CD4-positive, alpha-beta T cell treated with Interferon gamma for 1 hour (primary cell): ENCODE measurements at places on chromosomes 16 and 17.

DNA sequence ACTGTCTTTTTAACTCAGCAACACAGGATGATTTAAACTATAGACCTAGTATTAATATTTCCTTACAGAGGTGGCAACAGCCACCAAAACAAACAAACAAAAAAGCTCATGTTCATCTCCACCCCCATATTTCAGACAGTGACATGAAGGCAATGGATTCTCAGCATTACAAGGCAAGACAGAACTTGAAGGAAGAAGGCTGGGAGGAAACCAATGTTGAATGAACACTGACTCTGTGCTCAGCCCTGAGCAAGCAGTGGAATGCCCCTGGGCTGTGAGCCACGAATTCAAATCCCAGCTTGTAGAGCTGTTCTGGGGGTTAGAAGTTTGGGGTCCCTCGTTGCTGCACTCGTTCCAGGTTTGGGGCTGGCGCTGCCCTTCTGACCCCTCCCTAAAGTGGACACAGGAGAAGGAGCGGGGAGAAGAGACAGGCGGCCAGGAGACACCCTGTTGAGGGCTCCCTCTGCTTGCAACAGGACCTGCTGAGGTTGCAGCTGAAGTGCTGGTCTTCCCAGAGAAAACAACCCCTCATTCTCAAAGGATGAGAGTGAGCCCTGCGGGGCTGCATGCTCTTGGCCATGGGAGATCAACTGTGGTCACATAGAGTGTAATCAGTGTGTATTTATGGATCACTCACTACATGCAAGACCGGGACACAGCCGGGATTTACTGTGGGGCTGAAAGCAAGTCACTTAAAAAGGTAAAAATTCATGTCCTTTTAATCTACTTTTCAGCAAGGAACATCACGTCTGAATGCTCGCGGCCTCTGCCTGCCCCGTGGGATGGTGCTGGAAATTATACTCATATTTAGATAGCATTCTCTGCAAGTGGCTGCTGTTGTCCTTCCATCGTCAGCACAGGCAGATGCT, 34.3 kb downstream of the MYH3 start:
- no peak for DNase-seq

DNA sequence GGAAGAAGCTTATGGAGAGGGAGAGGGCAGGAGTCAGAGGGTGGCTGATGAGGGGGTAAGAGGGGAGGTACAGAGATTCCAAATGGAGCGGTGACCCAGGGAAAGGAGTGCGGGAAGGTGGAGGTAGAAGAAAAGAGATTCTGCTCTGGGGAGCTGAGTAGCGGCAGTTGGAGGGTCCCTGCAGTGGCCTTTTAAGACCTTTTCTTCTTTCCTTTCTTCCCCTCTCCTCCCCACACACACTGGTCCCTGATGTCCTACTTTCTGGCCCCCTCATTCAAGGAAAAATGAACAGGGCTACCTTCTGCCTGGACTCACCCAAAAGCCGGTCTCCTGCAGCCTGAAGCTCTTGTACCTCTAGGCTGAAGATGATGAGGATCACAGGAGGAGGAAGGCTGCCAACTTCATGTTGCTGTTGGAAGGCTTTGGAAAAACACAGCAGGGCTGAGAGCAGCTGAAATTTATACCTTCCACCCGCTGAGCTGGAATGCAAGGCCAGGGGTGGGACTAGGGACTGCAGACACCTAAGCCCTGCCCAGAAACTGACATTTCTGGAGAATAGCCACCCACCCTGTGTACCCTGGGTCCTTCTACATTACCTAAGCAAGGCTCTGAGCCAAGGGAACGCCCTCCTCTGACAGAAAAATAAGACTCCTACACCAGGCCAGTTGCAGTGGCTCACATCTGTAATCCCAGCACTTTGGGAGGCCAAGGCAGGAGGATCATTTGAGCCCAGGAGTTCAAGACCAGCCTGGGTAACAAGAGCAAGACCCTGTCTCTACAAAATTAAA, 9.4 kb upstream of the HEATR6 start:
- DNase-seq = no peak

DNA sequence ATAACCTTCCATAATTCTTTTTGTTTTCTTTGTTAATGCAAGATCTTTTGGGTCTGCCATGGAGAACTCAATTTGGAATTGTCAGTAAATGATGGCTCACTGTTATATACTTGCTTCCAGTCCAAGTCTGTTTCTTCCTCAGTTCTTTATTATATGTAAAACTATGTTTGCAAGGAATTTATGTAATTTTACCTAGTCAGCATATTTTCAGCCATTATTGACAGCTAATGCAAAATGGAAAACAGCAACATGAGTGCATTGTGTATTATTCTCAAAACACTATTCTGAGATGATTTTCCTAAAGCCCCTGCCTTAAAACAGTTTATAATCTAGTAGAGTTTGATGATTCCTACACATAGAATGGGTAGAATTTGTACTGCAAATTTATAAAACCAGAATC, 167.5 kb downstream of the TANC2 start:
- DNase-seq = no peak

GRCh38 chr17:42517516-42517915, 18.5 kb upstream of the NAGLU start:
- DNase-seq = peak; percentile 76

DNA sequence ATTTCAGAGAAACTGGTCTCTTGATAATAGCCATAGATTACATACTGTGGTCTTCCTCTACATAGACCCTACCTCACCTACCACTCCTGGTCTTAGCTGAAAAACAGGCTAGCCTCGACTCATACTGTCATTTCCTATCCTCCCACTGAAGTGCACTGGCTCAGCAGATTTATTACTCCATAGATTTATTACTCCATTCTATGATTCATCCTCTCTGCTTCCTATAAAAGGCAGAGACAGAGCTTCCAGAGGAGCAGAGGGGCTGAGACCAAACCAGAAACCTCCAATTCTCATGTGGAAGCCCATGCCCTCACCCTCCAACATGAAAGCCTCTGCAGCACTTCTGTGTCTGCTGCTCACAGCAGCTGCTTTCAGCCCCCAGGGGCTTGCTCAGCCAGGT, at the start of gene CCL7:
Gene CCL7, plus strand, starts transcription at position 253 of the 400 bp plus-strand sequence. Its CDS starts 70 bp downstream, at position 323.
- no peak for DNase-seq

GRCh38 chr17:3002538-3003295, 60.7 kb downstream of the OR1D5 start:
- DNase-seq = peak; percentile 68

- no peak for DNase-seq
These were observed 8.8 kb upstream of the ABCA8 start for GRCh38 chr17:68963958-68964357.

DNA sequence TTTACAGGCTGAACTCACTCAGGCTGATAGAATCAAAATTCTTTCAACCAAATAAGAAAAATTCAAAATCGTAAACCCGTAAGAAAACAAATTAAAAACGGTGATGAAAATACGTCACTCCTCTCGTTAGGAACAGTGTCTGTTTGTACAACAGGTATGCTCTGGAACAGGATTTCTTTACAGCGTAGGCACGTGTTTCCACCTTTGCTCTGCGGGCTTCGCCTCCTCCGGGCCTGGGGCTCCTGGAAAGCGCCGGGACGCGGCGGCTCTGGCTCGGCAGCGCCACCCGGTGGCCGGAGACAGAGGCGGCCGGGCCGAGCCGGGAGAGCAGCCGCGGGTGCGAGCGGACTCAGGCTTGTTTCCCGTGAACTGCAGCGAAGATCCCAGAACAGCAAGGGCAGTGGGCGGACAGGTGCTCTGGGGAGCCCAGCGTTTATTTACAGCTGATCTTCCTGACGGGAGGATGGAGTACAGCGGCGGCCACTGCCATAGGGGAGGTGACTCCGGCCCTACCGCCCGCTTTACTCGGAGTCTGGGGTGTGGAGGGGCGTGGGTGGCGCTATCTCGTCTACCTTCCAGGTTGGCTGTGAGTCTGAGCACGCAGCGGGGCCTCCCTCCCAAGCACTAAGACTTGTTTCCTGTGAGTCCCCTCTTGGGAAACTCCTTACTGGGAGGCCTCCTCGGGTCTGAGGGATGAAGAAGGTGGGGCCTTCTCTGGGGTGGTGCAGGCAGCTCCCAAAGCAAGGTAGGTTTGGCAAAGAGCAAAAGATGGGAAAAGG, 40.5 kb upstream of the ATP2A3 start:
- peak; percentile 56 for DNase-seq

DNA sequence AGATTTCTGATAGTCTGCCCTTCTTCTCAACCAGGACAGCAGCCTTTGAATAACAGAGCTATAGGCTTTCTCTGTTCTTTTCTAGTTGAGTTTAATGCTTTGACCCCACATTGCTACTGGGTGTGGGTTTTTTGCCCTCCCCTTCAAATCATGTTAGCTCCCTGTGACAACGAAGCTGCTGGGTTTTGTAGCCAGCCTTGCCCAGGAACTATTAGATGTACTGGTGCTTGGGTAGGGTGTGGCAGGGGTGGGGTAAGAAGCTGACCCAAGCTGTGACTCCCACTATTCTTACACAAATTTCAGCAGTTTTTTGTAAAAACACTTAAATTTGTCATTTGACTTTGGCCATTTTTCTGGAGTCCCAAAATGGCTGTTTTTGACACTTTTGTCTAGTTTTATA, 69.7 kb downstream of the NLK start:
- no peak for DNase-seq

GRCh38 chr17:78116411-78116810, 12.1 kb downstream of the TMC6 start:
- DNase-seq = no peak

- DNase-seq = peak; percentile 52
These were observed 14.3 kb downstream of the KPNB1 start for GRCh38 chr17:47663912-47664623.

DNA sequence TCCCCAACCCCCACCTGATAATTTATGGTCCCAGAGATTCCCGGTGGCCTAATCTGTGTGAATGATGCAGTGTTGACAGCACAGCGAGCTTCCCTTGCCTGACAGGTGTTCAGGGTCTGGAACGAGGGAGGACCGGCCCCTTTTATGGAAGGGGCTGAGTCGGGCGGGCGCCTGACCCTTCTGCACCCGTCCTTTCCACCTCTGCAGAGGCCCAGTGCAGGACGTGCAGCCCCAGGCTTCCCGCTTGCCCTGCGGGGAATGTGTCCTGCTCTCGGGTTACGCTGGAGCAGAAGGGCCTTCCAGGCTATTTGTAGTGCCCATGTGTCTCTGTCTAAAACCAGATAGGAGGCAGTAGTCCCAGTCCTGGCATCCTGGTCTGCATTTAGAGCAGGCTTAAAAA, 16.2 kb downstream of the SMTNL2 start:
- no peak for DNase-seq

GRCh38 chr17:1648173-1648962, 1.3 kb downstream of the RILP start:
- no peak for DNase-seq

DNA sequence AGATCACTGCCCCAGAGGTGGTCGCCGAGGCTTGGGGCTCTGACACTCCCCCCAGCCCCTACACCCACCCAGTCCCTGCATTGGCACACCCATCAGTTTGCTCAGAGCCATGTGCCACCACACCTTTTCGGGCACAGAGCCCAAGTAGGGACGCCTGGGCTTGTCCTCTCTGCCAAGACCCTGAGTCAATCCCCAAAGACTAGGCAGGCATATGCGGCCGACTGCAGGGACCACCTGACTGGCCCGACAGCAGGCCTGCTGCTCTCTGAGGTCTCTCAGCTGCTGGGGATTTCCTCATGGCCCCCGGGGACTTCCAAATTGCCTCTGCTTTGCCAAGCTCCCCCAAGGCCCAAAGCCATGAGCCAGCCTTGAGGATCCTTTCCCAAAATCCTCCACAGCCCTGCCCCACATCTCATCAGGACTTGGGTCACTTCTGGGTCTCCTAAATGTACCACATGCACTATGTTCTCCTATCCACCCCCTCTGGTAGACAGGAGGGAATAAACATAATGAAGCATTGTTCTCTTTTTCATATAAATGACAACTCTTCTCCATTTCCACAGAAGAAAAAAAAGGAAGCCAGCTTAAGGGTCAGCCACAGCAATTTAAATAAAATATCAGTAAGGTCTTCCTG, 30.6 kb downstream of the MYO18A start:
- peak; percentile 52 for DNase-seq
